Naive thymus-derived CD8-positive, alpha-beta T cell (primary cell): ENCODE measurements at places on chromosomes 16 and 17.

DNA sequence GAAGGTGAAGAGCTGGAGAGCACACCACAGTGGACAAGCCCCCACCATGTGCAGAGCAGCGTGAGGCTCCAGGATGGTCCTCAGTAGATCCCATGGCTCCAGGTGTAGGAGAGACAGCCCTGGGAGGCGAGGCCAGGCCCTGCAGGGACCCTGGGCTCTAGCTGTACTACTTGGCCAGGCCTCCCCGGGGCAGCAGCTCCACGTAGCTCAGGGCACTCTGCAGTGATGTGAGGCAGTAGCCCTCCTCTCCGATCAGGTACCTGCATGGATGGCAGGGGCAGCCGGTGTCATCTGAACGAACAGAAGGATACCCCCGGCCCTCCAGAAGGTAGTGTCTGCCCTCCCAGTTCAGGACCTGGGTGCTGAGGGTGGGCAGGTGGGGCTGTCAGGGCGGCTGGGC, 6.2 kb upstream of the SPATA2L start:
- no peak for DNase-seq

- DNase-seq, result no peak
Observed at GRCh38 chr17:7222972-7223292, 3.2 kb downstream of the ACADVL start.

DNA sequence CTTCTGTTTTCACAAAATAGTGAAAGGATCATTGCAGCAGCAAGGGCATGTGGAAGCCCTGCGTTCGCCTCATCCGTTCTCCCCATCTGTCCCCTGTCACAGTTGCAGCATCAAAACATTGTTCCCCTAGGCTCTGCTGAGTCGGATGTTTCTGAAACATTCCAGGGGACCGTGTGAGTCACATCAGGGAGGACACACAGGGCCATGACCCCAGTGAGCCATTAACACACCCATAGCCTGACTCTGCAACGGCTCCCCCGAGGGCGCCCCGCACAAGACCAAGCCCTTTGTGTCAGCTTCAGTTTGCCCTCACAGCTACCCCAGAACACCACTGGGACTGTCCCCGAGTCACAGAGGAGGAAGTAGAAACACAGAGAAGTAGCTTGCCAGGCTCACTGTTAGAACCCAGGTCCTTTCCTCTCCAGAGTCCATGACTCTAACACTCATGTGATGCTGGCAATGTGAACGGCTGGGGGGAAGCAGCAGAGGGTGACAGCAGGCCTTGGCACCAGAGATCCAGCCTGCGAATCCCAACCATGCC, 63.3 kb upstream of the HSBP1 start:
- peak; percentile 16 for DNase-seq

GRCh38 chr17:7715936-7716886, 1.3 kb upstream of the DNAH2 start:
- DNase-seq, result no peak

GRCh38 chr17:18203308-18203707, 19.7 kb downstream of the ALKBH5 start:
- no peak for DNase-seq

DNA sequence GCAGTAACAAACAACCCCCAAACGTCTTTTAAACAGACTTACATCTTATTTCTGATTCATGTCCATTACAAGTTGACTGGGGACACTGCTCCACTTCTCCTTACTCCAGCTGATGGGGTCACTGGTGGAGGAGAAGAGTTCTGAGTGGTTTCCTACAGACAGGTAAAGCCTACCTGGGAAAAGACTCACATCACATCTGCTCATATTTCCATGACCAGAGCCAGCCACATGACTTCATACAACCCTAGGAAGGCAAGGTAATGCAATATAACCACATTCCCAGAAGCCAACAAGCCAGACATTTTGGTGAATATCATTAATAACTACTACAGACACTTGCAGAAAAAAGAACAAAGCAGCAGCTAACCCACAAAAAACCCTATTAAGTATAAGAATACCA, 90.5 kb upstream of the IRX6 start:
- no peak for DNase-seq

GRCh38 chr17:825216-825615, 43.1 kb downstream of the MRM3 start:
- no peak for DNase-seq

DNA sequence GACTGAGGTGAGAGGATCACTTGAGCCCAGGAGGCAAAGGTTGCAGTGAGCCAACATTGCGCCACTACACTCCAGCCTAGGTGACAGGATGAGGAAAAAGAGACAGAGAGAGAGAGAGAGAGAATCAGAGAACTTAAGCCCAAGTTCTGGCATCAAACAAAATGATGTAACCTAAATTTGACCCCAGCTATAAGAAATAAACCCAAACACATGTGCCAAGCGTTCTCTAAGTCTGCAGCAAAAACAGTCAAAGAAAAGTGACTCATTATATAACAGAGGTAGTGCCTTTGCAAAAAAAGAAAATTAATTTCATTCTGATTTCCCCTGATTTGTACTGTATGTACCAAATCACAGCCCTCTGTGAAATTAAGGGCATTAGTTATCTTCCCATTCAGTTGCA, 89.5 kb downstream of the CDH11 start:
- no peak for DNase-seq

DNA sequence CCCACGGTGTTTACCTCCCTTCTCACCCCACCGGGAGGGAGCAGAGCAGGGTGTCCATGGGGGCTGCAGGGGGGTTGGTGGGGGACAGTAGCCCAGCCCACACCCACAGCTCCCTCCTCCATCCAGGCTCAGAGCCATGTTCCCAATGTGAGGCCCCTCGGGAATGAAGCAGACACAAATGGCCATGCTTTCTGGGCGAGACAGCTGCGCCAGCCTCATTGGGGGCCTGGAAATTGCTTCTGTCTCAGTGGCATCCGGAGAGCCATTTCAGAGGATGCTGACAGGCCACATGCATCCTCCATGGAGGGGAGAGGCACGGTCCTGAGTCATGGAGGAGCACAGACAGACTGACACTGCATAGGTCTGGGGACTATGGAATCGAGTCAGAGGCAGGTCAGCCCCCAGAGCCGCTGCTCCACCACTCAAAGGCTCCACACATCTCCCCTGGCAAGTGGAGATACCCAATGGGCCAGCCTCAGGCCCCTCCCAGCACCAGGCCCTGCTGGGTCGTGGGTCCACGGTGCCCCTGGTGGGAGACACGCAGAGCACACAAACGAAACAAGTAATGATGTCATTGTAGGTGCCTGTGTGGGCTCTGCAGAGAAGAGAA, 59.6 kb upstream of the ENPP7 start:
- no peak for DNase-seq

GRCh38 chr17:27349540-27350021, 55.7 kb downstream of the WSB1 start:
- DNase-seq, result no peak

DNA sequence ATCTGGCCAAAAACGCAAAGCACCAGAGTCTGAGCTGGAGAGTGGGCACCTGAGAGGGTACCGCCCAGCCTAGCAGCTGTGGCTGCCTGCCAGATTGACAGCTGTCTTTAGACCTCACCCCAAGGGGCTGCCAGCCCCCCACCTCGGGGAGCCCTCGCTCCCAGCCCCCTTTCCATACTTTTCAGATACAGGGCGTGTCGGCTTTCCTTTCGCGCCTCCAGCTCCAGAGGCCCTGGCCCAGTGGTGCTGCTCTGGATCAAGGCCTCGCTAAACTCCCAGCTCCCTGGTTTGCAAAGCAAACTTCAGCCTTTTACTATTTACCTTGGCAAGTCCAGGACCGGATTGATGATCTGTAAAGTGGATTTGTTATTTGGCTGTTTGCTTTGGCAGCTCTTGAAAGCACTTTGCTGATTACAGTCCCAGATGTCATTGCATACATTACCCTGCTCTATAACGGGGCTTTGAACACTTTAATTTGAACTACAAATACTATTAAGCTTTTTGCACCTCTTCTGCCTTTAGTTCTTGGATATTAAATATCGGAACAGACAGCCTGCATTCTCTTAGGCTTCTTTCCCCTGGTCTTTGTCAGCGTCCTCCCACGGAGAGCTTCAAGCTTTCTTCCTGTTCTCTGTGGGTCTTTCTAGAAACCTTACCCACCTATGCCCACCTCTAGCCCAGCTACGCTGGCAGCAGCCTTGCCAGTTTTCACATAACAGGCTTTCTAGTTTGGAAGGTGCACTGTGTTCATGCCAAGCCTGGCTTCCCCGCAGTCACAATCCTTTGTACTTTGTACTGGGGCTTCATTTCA, 63.6 kb upstream of the TBX2 start:
- DNase-seq, result no peak

DNA sequence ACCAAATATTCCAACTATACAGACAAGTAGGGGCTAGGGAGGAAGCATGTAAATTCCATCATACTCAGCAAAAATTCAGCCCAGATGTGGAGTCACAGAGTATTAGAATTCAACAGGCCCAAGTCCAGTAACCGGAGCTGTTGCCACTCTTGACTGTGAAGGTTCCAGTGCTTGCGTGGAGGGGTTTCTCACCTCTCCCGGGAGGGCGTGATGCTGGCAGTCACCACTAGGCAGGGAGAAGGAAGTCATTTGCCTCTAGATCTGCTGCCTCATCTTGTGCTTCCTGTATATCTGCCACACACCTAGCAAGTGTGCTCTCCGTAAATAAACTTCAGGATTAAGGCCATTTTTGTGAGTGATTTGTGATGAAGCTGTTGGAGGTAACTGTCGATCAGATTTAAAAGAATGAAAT, 1.0 kb upstream of the CKLF start:
- DNase-seq, result peak; percentile 41

DNA sequence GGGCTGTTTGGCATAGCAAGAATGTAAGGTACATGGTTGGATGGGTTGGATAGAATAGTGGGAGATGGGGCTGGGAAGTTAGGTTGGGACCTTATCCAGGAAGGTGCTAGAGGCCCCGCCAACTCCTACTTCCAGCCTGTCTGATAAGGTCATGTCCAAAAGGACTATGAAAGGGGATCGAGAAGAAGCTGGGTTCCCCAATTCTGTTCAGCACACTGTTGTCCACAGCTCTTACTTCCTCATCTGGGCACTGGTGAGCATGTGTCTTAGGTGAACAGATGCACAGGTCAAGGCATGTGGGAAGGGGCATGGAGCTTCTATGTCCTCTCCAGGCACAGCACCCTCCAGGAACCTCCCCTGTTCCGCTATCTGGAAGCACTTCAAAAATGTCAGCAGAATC, 5.6 kb upstream of the ULK2 start:
- no peak for DNase-seq
